ENCODE measurements at places on chromosomes 5 and 9.
A peak's percentile ranks its signal among the peaks of the same experiment; 100 is the strongest.

DNA sequence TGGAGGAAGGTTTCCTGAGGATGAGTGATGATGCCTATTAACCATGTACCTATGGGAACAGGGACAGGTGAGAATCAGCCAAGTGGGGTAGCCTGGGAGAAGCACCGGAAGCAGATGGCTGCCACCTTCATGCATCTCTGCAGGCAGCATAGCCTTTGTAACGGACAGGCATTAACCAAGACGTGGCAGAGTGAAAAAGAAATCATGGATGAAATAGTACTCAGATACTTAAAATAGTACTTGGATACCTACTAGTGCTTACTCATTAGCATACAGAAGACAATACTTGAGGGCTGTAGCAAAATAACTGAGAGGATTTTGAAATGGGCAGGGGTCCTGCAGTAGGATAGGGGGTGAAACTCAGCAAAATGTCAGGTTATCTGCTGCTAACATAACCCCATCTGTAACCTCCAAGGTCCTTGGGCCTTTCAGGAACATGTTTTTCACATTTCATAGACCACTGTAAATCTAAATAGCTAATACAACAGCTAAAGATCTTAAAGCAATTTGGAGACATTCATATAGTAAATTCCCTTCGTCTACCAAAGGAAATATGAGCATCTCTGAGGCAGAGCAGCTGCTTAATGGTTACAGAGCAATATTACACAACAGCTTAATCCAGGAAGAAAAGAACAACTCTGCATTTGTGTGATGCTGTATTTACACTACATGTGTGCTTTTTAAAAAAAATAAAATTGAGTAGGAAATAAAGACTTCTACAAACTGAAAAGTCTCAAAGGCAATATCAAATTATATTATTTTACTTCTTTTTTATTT, 154.3 kb downstream of the NFIB start:
- DNase-seq, result no peak

- peak; percentile 86 for DNase-seq
Measured at GRCh38 chr9:137025517-137025966, 2.5 kb downstream of the ABCA2 start.

- no peak for DNase-seq
Measured at GRCh38 chr9:2570615-2571479, 50.7 kb upstream of the VLDLR start.

GRCh38 chr9:114397848-114398605, 10.2 kb upstream of the AKNA start:
- peak; percentile 98 for DNase-seq

DNA sequence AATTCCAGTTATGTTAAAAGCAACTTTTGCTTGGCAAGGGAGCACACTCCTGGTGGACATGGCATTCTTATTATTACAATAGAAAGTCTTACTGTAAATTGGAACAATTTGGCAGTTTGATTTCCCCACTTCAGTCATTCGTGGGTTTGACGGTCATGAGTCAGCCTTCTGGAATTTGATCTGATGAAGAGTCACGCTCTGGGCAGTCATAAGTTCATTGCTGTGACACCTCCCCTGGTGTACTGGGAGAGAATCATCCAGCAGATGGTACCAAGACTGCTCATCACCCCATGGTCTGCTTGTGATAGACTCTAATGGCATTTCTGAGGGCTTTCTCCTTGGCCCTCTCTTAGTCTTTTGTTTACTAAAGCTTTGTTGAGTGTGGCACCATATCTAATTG, 53.8 kb downstream of the GLRA1 start:
- no peak for DNase-seq

- no peak for DNase-seq
Measured at GRCh38 chr5:178387856-178388190, 155.2 kb upstream of the PHYKPL start.

DNA sequence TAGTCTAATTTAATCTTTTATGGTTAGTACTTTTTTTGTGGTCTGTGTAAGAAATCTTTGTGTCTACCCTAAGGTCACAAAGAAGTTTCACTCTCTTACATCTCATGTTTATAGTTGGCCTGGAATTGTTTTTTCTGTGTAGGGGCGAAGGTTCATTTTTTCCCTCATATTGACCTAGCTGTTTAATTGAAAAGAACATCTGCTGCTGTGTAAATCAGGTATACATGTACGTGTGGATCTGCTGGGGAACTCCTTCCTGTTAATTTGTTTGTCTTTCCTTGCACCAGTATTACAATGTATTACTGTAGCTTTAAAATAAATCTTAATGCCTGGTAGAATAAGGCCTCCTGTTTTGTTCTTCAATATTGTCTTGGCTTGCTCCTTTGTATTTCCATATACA, 37.8 kb downstream of the EXOSC2 start:
- DNase-seq, result no peak

- DNase-seq, result no peak
Measured at GRCh38 chr5:174570662-174571061, 153.7 kb upstream of the MSX2 start.

GRCh38 chr9:77495834-77496671, 152.1 kb downstream of the GNA14 start:
- DNase-seq, result no peak

- no peak for DNase-seq
Measured at GRCh38 chr9:112325127-112325526, 8.3 kb downstream of the PTBP3 start.

GRCh38 chr9:14306672-14307660, 7.0 kb downstream of the NFIB start:
- no peak for DNase-seq

DNA sequence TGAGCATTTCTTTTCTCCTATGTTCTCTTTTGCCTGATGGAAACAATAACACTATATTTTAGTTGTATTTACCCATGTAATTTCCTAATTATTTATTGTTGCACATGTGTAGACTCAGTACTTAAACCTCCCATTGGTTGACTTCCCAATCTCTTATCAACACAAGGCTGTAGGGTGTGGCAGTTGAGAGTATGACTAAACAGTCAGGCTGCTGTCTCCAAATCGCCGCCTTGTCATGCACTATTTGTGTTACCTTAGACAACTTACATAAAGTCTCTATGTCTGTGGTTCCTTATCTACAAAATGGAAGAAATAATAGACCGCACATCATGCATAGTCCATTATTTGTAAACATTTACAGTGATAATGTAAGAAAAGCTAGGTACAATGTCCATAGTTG, 68.9 kb upstream of the EFNA5 start:
- DNase-seq, result no peak

DNA sequence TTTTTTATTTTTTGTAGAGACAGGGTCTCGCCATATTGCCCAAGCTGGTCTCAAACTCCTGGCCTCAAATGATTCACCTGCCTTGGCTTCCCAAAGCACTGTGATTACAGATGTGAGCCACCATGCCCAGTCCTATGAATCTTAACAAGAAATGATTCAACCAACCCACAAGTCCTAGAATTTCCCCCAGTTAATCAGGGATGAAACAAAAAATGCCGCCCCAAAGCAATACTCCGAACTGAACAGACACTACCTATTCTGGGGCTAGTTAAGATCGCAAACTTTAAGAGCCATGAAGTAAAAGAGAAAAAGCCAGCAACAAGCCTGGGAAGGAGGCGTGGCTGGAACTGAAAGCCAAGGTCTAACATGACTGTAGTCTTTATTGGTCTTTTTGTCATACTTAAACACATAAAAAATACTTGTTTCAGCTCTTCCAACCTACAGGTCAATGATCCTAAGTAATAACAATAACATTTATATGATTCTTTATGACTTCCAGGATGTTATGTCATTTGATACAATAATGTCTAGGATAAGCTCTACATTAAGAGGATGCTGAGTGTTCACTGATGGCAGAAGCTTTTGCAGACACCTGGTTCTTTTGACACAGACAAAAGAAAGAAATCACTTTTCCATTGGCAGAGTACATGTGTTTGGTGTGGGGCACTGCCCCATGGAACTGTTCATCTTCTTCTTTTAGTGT, 361.1 kb upstream of the TLE4 start:
- DNase-seq, result no peak

Measured in upper lobe of left lung (tissue), 6 donors.